ENCODE measurements at places on chromosomes 11 and 22.
A peak's percentile ranks its signal among the peaks of the same experiment; 100 is the strongest.

DNA sequence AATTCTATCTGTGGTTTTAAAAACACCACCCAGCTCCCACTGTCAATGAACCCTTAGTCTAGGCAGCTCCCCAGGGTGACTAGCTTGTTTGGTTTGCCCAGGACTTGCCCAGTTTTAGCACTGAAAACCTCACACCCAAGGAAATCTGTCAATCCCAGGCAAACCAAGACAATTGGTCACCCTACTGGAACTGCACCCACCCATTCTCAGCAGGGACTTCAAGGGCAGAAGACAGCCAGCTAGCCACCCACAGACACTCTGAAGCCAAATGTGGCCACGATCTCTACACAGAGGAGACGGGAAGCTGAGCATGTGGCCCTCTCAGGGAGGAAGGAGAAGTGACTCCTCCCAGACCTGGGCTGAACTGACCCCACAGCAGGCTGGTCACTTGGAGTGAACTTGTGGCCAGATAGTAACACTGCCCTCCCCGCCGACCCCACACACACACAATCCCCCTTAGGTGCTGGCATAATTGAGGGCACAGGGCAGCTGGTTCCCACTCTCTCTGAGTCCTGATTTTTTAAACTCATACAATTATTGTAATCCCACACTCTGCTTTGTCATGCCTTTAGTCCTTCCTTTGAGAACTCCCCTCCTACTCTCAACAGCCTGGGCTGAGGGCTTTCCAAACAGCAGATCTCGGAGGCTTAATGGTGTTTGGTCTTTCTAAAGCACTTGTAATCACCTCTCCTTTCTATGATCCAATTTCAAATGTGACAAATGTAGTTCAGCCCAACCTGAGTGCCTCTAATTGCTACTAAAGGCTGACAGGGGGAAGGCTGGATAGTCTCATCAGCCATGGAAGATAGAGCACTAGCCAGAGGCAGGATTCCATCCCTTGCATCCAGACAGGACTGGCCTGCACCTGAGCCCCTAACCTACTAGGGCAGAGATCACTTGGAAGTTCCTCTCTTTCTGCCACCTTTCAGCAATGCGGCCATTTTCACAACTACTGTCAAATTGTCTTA lies 74.7 kb upstream of the DRD2 start:
- DNase-seq: peak; percentile 50

- no peak for DNase-seq
These were observed 59.1 kb upstream of the POU2AF1 start for GRCh38 chr11:111438168-111438567.

GRCh38 chr11:75245356-75246005 lies 4.9 kb downstream of the TPBGL start:
- no peak for DNase-seq

- DNase-seq: no peak
These were observed at the start of gene OR51B5 for GRCh38 chr11:5343474-5344335. Gene OR51B5 (minus strand): TSS chr11:5343524. CDS start chr11:5343524, 0 bp downstream.

- peak; percentile 19 for DNase-seq
These were observed 119.9 kb upstream of the TMEM45B start for GRCh38 chr11:129695571-129696308.

DNA sequence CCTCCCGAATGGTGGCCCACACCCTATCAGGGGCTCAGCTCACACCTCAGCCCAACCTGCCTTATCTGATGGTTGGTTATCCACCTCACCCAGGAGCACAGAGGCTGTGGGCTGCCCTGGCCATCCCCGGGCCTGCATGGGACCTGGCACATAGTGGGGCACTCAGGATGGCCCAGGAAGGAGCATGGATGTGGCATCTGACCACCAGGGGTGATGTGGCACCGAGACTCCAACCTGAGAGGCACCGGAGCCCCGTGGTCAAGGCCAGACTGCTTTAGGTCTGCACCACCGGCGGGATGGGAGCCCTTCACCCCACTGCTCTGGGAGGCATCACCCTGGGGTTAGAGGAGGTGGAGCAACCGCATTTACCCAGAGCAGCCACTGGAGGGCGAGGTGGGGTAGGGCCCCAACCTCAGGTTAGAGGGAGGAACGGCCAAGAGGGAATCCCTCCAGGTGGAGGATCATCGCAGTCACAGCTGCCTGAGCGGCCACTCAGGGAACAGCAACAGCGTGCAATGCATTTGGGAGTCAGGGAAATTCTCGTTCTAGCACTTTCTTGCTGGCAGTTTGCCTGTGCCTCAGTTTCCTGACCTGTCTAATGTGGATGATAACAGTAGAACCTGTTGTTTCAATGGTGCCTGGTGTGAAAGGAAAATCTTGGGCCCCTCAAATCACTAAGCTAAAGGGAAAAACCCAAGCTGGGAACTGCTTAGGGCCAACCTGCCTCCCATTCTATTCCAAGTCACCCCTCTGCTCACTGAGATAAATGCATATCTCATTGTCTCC lies 52.9 kb upstream of the CARS1 start:
- peak; percentile 7 for DNase-seq

GRCh38 chr22:41979423-41980250 lies 10.4 kb downstream of the SEPTIN3 start:
- DNase-seq: peak; percentile 23

GRCh38 chr11:58994171-58994570 lies 54.9 kb downstream of the GLYATL1 start:
- no peak for DNase-seq

GRCh38 chr11:110764485-110764884 lies 52.2 kb upstream of the ARHGAP20 start:
- DNase-seq: no peak

DNA sequence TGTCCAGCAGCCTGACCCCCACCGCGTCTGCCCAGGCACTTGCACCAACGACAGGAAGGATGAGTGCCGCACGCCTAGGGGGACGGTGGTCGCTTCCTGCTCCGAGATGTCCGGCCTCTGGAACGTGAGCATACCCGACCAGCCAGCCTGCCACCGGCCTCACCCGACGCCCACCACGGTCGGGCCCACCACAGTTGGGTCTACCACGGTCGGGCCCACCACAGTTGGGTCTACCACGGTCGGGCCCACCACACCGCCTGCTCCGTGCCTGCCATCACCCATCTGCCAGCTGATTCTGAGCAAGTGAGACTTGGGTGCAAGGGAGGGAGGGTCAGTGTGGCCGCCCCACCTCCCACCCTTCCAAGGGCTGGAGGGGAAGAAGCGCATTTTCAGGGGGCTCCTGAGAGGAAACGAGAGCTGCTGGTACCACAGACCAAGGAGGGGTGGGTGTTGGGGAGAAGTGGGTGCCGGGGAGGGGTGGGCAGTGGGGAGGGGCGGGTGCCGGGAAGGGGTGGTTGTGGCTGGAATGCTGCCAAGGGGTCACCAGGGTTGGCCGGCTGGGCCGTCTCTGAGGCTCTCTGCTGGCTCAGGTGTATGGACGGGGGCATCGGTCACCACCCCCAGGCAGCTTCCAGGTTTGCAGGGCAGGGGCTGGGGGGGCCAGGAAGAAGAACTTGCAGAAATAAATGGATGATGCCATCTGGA lies 27.7 kb upstream of the MUC5B start:
- no peak for DNase-seq

- no peak for DNase-seq
These were observed 18.6 kb upstream of the FGF3 start for GRCh38 chr11:69837791-69838190.

GRCh38 chr22:47094861-47095330 lies 332.4 kb downstream of the TBC1D22A start:
- no peak for DNase-seq

GRCh38 chr11:46896719-46897406 lies 21.5 kb downstream of the LRP4 start:
- DNase-seq: peak; percentile 75

DNA sequence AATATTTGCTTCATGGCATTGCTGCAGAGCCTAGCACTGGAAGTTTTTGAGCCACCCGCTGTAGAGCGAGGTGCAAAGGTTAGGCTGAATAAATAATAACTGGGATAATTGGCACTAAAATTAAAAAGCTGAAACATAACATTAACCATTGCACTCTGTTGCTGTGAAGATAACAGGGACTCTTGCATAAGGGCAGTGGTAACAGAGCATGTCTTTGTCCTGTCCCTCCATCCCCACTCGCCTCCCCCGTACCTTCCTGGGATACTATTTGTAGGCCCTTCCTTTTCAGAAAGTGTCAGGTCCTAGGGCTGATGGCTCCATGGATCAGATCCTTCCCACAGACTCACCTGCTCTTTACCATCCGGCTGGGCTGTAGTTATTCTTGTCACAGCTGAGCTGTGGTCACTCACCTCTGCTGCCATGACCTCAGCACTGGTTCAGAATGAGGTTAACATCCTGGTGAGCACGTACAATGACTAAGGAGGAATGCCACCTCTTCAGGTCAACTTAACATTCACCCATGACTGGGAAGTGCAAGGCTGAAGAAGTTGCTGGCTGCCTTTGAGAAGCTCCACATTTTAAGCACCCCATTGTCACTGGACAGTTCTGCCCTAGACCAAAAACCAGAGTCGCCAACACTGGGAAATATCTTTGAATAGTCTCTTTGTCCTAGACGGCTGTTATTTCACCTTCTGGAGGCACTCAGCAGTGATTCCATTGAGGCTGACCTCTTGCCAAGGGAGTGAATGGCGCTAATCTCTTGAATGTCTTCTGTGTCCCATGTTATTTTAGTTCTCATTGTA lies 103.2 kb upstream of the KIRREL3 start:
- no peak for DNase-seq

All from NCI-H524 (cell line).